Smooth muscle cell of the umbilical artery (primary cell): ENCODE measurements at places on chromosomes 1 and 21. TPM values are rescaled to one million over a fixed set of nuclear protein-coding genes. Genes with fewer than 3 reads are reported as not detected.

POFUT2 gene
- 140 and 154 TPM in 2 replicates for total RNA-seq

F13B gene
- total RNA-seq, result not detected in 2 replicates

SPRR2D gene
- total RNA-seq, result not detected in 2 replicates

HSD3B2 gene
- total RNA-seq, result not detected in 2 replicates

SMCP gene
- not detected in 2 replicates for total RNA-seq

GJC2 gene
- total RNA-seq, result 2.1 and 3.8 TPM in 2 replicates

TNFRSF8 gene
- total RNA-seq, result 0.60 TPM in 1 of 2 replicates, not detected in the other

FRRS1 gene
- total RNA-seq, result 12.0 and 27.6 TPM in 2 replicates

RSRP1 gene
- total RNA-seq, result 97.1 and 203 TPM in 2 replicates

ITPKB gene
- 2.7 and 3.2 TPM in 2 replicates for total RNA-seq

ITLN1 gene
- not detected in 2 replicates for total RNA-seq

C8B gene
- under 0.01 TPM in 1 of 2 replicates, not detected in the other for total RNA-seq

DAP3 gene
- total RNA-seq, result 53.7 and 71.6 TPM in 2 replicates

ITSN1 gene
- 65.3 and 84.8 TPM in 2 replicates for total RNA-seq

TP73 gene
- total RNA-seq, result not detected in 2 replicates

LBR gene
- 27.9 and 37.8 TPM in 2 replicates for total RNA-seq

FAM72D gene
- 0.59 and 1.4 TPM in 2 replicates for total RNA-seq

NHLH2 gene
- total RNA-seq, result not detected in 2 replicates

FALEC gene
- not detected in 2 replicates for total RNA-seq

TLR5 gene
- 0.14 TPM in 1 of 2 replicates, not detected in the other for total RNA-seq

GFI1 gene
- total RNA-seq, result under 0.01 and 0.37 TPM in 2 replicates

LCE3D gene
- not detected in 2 replicates for total RNA-seq

CFH gene
- total RNA-seq, result 175 and 259 TPM in 2 replicates

ZBTB8A gene
- 7.2 and 8.0 TPM in 2 replicates for total RNA-seq

CLCA2 gene
- 0.46 and 1.5 TPM in 2 replicates for total RNA-seq

ST6GALNAC3 gene
- 2.1 and 2.5 TPM in 2 replicates for total RNA-seq

HEYL gene
- under 0.01 TPM in 1 of 2 replicates, not detected in the other for total RNA-seq
